Fibroblast of mammary gland (primary cell): ENCODE measurements at places on chromosomes 3 and 15.

GRCh38 chr3:134370611-134371531 is 3.4 kb downstream of the AMOTL2 start:
- DNase-seq = no peak

DNA sequence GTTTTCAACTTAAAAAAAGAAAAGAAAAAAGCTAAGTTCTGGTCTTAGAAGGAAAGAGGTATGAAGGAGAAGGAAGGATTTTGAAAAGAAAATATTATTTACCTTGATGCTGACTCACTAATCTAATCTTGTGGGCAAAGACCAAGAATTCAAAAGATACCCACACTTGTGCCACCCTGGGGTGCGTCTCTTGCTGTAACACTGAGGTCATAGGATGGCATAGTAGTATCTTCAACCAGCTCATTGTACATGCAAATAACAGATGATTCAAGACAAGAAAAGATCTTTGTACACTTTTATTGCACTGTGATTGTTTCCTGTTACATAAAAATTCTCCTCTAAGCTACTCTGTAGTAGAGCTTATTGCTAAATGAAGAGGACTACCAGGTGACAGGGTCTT is 17.3 kb downstream of the PLS1 start:
- no peak for DNase-seq

DNA sequence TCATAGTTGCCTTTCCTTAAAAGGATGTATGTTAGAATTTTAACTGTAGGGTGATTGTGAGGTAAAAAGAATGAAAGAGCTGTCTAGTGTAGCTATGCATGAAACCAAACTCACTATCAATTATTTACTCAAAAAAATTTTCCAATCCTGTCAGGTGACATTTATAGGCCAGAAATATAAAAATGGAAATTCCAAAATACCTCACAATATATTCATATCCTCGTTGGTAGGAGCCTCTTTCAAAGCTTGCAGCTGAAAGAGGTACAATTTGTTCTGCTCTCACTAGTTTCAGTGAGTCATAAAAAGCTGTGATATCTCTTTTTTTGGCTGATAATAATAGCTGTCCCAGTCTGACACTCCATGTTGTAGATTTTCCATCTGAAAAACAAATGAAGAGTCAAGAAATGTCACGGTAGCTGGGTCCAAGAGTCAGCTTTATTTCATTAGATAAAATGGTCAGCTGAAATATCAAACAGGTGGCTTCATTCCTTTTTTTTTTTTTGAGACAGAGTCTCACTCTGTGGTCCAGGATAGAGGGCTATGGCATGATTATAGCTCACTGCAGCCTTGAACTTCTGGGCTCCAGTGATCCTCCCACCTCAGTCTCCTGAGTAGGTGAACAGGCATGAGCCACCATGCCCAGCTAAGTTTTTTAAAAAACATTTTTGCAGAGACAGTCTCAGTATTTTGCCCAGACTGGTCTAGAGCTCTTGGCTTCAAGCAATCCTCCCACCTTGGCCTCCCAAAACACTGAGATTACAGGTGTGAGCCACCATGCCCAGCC is 50.8 kb upstream of the XRN1 start:
- DNase-seq = peak; percentile 53

DNA sequence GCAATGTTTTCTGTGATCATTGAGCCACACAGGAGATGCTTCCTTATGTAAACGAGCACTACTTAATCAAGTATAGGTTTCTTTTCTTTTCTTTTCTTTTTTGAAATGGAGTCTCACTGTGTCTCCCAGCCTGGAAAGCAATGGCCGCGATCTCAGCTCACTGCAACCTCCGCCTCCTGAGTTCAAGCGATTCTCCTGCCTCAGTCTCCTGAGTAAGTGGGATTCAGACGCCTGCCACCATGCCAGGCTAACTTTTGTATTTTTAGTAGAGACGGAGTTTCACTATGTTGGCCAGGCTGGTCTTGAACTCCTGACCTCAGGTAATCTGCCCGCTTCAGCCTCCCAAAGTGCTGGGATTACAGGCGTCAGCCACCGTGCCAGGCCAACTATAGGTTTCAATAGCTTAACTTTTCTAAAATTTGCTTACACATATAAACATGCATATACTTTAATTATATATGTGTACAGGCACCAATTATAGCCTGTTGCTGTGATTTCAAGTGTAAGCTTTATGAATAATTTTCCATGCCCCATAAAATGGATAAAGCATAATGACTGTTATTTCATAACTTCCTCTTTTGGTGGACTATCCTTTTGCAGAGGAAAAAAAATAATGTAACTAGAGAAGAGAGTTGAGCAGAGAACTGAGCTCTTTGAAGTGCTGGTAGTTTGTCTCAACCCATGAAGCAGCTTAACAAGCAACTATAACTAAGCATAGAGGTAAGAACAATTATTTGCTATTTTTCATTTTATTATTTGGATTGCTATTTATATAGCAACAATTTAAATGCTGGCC is 24.8 kb upstream of the MBNL1 start:
- DNase-seq = no peak

DNA sequence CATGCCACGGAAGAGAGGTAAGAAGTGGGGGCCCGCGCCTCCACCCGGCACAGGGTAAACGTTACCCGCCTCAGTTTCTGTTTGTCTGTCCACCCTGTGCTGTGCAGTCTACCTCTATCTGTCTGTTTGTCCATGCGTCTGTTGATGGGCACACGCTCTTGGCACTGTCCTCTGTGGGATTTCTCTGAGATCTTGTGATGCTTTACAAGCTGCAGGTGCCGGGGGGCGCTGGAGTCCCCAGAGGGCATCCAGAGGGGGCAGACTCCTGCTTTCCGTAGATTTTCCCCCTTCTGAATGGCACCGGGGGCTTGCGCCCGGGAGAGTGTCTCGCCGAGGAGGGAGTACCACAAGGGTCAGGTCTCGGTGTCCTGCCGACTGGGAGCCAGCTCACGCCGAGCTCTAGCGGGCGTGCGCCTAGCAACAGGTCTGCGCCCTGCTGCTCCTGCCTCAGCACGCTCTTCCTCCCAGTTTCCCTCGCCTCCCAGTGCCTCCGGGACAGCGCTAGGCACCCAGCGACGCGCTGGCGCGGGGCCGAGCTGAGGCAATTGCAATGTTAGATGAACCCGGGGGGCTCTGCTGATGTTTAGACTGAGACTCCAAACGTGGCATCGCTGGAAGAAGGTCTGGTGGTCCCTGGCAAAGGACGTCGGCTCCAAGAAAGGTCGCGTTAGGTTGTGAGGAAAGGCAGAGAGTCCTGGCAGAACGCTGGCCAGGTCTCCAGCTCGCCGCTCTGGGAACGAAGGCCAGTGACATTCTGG is 667 bp downstream of the CEMIP start:
- peak; percentile 36 for DNase-seq

- DNase-seq = no peak
Measured at GRCh38 chr3:69872783-69873378, 126.7 kb upstream of the SAMMSON start.

GRCh38 chr3:36843065-36844051 is 79.0 kb upstream of the DCLK3 start:
- DNase-seq = peak; percentile 43

GRCh38 chr3:157240408-157240807 is 80.5 kb upstream of the CCNL1 start:
- no peak for DNase-seq

DNA sequence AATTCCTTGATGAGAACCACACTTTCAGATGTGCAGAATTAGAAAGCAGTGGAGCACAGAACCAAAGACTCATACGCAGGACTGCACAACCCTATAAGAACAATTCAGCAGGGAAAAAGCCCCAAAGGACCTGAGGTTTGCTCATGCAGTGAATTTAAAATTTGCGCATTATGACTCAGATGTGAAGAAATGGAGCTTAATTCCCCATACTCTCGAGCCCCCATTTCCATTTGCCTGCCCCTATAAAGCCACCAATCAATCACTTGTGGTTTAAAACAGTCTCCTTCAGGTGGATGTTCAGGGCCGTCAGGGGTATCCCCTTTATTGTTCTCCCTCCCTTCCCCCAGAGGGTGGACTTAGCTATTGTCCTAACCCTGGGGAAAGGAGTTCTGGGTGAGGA is 221.2 kb downstream of the IGSF11 start:
- DNase-seq = no peak

DNA sequence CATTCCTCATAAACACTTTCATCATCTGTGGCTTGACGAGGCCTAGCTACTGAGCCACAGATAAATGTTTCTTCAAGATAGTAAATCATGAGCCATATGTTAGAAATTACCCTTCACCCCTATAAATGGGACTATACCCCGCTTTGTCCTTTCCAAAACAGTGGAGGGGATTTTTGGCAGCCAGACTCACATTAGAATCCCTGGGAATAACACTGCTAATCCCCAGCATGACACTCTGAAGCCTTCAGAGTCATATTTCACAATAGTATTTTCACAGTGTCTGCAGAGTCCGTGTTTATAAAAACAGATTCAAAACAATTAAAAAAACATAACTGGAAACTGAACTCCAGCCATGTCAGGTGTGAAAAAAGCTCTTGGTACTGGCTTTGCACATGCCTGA is 271.6 kb downstream of the ERC2 start:
- no peak for DNase-seq

GRCh38 chr3:160195106-160195505 is 30.1 kb upstream of the C3orf80 start:
- no peak for DNase-seq

DNA sequence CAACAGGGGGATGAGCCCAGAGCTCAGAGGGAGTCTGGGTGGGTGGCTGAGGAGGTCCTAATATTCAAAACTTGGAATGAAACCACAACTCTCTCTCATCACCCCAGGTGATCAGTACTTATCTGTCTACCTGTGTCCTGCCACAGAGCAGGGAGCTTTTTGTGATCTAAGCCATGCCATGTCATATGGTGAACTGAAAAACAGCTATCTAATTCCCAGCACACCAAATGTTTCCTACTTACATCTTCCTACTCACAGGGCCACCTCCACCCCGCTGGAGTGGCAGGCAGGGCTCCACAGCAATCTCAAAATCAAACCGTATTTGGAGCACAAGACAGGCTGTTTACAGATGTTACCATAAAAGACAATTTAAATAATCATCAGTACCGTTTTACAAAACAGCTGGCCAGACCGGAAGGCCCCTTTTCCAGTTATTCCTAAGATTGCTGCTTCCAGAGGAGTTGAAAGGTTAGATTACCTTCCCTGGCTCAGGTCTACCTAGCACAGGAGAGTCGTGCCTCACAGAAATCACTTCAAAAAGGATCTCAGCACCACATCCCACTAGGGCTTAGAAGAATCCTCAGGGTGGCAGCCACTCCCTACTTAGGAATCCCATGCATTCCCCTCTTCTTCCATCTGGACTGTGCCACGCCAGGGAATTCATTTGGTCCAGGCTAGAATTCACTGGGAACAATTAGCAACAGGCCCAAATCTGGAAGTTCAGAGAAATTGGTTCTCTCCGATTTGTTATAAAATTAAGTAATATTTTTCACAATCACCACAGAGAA is 226.6 kb upstream of the IL12A start:
- no peak for DNase-seq

- DNase-seq = no peak
Measured at GRCh38 chr15:67573194-67573593, 30.7 kb downstream of the MAP2K5 start.

GRCh38 chr15:25863111-25863967 is at the start of gene ATP10A:
Gene ATP10A, minus strand, starts transcription at chr15:25863327. Its CDS starts 231 bp downstream, at chr15:25863096.
- DNase-seq = peak; percentile 62

- DNase-seq = no peak
Measured at GRCh38 chr3:43094381-43094780, 11.5 kb downstream of the POMGNT2 start.

- DNase-seq = no peak
Measured at GRCh38 chr15:92413510-92413909, 19.8 kb downstream of the ST8SIA2 start.

GRCh38 chr3:45075821-45076625 is 49.9 kb downstream of the CLEC3B start:
- DNase-seq = no peak

GRCh38 chr3:78918361-78919020 is 849.3 kb downstream of the ROBO1 start:
- DNase-seq = peak; percentile 28

- DNase-seq = no peak
Measured at GRCh38 chr3:104069114-104069513, 1297.6 kb upstream of the ALCAM start.

- no peak for DNase-seq
Measured at GRCh38 chr3:188194332-188194731, 40.4 kb downstream of the LPP start.

GRCh38 chr15:65521350-65521749 is 3.9 kb upstream of the DPP8 start:
- no peak for DNase-seq

- DNase-seq = peak; percentile 66
Measured at GRCh38 chr3:137105277-137105977, 147.6 kb downstream of the IL20RB start.

DNA sequence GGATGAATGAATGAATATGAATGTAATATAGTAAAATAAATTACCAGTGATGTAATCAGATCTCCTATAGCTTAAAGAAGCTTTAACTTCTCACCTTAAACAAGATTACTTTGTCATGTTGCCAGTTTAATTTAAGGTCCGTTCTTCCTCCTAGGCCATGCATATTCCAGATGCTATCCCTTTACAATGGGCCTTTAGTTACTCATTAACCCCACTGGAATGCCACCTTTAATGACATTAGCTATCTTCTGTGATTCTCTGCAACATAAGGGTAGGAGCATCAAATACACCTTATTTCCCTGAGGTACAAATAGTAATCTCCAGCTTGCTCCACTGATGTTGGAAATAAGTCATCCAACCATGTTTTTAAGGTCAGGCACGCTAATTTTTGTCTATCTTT is 63.0 kb upstream of the TIMP4 start:
- DNase-seq = no peak

GRCh38 chr15:41241221-41241964 is 10.3 kb downstream of the CHP1 start:
- no peak for DNase-seq

DNA sequence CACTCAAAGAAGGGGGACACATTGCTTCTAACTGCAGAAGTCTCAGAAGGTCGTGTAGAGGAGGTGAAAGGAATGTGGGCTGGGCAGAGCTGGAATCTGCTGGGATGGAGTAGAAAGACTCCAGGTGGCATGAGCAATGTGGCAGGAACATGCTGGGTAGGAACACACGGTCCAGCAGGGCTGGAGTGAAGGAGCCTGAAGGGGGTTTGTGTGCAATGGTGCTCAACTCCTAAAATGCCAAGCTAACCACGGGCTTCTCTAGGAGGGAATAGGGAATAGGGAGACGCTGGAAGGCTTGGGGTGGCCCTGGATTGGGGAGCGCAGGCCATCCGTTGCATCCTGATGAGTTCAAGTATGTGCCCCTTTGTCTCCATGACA is 253.8 kb downstream of the FAM43A start:
- no peak for DNase-seq

DNA sequence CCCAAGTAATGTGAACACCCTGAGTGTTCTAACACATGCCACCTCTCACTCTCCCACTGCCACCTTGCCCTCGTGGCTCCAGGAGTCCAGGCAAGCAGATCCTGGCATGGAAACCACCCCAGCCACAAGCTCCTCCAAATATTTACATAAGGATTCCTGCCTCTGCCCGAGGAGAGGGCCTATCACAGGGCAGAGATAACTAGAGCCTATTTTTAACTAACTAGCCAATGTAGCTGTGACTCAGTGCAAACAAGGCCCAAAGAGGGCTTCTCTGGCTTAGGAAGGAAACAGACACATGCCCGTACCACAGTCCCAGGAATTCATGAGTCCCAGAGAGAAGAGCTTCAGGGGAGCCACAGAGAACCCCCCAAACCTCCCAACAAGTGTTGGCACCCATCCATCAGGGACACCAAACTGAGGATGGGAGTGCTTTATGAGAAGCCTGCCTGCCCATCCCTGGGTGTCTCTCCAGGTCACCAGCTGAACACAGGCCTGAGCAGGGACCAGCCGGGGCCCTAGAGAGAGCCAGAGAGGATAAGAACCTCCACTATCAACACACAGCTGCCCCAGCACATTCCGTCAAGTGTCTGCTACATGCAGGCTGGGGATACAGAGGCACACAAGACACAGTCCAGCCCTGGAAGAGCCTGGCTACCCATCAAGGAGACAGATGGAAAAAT is 9.2 kb downstream of the FYCO1 start:
- DNase-seq = peak; percentile 60
